ENCODE measurements at places on chromosomes 12 and 14.

DNA sequence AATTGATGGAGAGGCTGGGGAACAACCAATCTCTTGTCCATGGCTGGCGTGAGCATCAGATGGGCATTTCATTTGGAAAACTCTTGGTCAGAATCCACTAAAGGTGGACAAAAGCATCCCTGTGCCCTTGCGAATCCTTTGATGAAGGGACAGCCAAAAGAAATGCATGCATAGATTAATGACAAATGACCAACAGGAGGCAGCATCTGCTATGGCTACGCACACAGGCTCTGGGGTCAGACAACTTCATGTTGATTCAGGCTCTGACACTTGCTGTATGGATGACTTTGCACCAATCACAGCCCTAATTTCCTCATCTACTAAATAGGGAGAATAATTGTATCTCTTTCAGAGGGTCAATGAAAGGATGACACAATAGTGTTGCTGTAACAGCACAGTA lies 117.5 kb downstream of the ASCL4 start:
- DNase-seq = no peak

GRCh38 chr12:80374615-80375014 lies 69.4 kb upstream of the PTPRQ start:
- no peak for DNase-seq

GRCh38 chr12:64029013-64029857 lies 184.7 kb downstream of the SRGAP1 start:
- no peak for DNase-seq

DNA sequence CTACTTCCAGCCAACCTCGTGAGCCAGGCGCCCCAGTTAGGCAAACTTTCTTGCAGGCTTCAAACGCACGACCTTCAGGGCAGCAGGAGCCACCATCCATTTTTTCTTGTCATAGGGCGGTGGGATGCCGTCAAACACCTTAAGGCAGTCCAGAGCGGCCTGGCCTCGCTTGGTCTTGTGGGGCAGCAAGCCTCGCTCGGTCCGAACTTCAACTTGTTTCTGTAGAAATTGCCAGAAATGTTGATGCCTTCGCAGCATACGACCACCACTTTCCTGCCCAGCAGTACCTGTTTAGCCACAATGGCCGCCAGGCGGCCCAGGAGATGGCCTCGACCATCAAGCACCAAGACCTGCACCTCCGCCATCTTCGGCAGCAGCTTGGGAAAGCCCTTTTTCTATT lies 474.7 kb downstream of the MDGA2 start:
- DNase-seq = no peak

GRCh38 chr14:33796356-33796755 lies 154.5 kb downstream of the EGLN3 start:
- no peak for DNase-seq

- DNase-seq = no peak
Measured at GRCh38 chr14:24632761-24633160, 1.2 kb downstream of the GZMB start.

DNA sequence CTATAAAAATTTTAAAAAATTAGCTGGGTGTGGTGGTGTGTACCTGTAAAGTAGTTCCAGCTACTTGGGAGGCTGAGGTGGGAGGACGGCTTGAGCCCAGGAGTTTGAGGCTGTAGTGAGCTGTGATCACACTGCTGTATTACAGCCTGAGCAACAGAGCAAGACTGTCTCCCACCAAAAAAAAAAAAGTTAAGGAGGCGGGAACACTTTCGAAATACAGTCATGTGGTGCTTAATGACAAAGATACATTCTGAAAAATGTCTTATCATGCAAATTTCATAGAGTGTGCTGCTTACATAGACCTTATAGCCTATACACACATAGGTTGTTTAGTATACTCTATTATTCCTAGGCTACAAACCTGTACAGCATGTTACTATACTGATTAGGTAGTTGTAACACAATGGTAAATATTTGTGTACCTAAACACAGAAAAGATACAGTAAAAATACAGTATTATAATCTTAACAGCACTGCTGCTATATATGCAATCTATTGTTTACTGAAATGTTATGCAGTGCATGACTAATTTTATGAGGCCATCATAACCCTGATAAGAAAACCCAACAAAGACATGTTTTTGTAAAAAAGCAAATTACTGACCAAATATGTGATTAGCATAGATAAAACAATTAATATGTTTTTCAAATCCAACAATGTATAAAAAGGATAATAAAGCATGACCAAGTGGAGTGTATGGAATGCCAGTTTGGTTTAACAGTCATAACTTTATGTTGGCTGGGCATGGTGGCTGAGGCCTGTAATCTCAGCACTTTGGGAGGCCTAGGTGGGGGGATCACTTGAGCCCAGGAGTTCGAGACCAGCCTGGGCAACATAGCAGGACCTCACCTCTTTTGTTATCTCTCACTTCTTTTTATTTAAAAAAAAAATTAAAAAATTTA lies 11.4 kb downstream of the EIF2S1 start:
- no peak for DNase-seq

DNA sequence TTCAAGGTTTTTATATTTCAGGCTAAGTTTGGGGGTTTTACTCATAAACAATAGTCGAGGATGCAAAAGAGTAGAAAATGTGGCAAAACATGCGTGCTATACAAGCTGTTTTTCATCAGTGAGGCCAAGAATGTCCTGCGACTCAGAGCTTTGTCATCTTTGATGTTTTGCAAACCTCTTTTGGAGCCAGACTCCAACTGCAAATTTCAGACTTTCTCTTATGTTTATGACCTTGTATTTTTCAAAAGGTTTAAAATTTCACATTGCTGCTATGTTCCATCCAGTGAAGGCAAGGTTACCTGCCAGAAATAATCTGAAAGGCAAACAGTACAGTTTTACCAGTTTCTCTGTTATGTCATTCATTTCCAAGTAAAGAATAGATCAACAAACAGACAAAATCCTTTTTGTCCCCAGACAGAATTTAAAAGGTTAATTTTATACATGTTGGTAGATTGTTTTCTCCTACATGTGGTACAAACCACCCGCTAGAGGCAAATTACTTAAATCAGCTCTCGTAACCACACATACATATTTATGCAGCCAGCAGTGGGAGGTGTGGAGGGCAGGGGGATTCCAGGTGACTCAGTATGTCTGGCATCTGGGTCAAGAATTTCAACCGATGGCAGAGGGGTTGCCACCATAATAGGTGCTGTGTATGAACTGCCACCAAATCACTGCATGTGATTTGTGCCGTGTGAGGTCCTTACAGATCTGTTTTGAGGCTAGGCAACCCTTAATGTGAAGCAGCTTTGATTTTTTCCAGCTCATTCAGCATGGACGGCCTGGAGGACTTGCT lies 119.8 kb upstream of the CPM start:
- peak; percentile 80 for DNase-seq

DNA sequence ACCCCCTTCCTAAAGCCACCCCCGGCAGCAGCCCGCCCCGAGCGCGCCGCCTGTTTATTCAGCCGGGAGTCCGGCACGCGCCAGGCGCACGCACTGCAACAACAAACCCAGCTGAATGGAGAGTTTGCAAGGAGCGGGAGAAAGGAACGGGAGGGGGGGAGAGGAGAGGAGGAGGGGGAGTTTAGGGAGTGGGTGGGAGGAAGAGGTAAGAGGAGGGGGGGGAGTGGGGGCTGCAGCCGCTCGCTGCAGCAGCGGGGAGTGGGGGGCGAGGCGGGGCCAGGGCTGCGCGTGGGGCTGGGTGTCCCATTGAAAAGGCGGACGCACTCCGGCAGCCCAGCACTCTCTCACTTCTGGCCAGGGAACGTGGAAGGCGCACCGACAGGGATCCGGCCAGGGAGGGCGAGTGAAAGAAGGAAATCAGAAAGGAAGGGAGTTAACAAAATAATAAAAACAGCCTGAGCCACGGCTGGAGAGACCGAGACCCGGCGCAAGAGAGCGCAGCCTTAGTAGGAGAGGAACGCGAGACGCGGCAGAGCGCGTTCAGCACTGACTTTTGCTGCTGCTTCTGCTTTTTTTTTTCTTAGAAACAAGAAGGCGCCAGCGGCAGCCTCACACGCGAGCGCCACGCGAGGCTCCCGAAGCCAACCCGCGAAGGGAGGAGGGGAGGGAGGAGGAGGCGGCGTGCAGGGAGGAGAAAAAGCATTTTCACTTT lies at the start of gene ASCL1:
Gene ASCL1 (plus strand): TSS at position 336 of the 712 bp plus-strand sequence. CDS start 571 bp downstream, outside the sequence.
- DNase-seq = no peak

- DNase-seq = no peak
Measured at GRCh38 chr12:24731596-24731995, 217.3 kb downstream of the BCAT1 start.

DNA sequence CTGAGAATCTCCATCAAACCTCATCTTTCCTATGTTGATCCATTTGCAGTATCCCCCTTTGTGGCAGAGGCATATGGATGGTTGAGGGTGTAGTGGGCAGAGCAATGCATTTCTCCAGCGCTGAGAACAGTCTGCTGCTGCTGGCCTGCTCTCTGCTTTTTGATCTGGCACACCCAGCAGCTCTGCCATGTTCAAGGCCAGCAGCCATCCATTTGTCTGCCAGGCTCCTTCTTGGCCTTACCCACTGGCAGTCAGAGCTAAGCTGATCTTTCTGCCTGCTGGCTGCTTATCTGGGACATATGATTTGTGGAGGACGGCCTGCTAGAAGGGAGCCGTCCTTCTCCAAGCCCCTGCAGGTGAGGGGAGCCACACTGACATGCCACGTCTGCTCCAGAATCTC lies 17.0 kb downstream of the NPC2 start:
- no peak for DNase-seq

DNA sequence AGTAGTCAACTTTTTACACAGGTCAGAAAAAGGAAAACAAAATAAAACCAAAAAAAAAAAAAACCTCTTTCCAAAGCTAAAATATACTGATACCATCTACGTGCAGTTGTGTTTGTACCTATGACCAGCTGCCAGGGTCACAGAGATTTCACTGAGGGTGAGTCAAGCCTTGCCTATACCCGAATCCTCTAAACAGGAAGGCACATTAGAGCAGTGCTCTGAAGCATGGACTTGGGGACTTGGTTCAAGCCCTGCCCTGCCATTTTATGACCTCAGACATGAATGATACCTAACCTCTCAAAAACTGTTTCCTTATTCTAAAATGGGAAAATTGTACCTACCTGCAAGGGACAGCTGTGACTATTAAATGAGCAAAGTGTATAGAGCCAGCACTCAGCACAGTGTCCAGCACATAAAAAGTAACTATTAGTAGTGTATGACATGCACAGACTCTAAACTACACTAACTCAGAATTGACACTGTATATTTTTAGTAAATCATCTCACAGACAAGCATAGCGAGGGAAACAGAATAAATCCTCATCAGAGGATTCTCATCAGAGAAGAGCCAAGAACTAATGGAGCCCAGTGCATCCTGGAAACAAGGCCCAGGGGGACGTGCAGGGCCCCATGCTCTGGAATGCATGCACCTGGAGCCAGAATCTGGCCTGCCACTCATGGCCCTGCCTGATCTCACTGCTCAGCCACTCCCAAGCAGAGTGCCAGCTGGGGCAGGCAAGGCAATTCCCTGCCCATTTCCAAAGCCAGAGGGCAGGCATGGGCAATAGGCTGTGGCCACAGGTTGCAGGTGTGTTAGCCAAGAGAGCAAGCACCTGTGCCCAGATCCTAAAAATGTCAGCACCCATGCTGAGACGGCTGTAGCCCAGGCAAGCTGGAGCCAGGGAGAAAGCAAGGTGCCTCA lies 57.0 kb downstream of the NT5DC3 start:
- DNase-seq = no peak

GRCh38 chr14:71933001-71933587 lies 865 bp downstream of the RGS6 start:
- DNase-seq = no peak

GRCh38 chr12:112322441-112322840 lies 59.8 kb downstream of the HECTD4 start:
- no peak for DNase-seq

- no peak for DNase-seq
Measured at GRCh38 chr12:12121061-12121460, 50.3 kb downstream of the BCL2L14 start.

GRCh38 chr12:117060246-117060928 lies 38.8 kb downstream of the TESC start:
- no peak for DNase-seq

GRCh38 chr14:59101476-59101875 lies 87.0 kb upstream of the DAAM1 start:
- no peak for DNase-seq

DNA sequence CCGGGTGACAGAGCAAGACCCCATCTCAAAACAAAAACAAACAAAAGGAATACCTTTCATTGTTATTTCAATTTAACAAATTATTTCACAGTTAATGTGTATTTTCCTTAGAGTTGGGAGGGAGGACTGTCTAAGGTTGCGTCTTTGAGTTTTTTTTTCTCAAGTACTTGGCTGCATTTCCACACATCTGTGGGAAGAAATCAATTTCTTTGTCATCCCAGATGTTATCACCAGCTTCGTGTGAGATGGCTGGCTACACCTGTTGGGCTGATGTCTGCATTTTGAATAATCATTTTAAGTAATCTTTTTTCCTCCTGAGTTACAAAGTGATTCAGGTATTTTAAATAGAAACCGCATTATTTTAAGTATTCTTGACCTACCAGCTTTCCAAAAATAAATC lies 59.4 kb downstream of the EML1 start:
- DNase-seq = no peak

- DNase-seq = no peak
Measured at GRCh38 chr12:9751204-9752144, 9.2 kb downstream of the CD69 start.

DNA sequence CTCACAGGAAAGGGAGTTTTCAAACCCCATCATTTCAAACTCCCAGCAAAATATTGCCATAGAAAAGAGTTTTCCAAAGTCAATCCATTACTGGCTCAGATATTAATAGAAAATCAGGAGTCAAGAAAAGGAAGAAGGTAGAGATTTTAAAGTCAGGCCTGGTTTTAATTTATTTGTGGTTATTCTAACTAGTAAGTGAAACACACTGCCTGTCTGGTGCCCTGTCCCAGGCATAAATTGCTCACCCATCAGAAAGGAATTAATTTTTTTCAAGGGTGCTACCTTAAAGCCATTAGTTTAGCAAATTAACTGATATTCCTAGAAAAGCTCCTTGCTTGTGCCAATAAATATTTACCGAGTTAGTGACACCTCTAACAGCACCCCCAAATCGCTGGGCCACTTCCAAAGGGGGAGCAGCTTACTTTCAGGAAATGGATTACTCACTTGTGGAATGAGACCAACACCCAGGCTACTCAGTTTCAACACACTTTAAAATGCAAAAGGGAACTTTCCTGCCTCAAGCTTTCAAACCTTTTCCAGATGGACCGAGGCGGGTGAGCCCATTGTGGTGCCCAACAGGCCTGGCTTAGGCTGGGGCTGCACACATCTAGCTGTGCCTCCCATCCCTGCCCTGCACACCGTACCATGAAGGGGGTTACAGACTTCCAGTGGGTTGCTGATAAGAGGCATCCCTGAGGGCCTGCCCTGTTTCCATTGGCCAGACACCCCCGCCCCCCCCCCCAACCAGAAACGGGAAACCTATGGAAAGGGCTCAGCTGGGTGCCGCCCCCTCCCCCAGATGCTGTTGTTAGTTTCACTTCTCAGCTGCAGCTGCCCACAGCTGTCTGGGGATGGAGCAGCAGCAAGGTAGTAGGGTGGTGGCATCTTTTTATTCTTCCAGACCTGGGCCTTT lies 117.2 kb downstream of the SAMD4A start:
- DNase-seq = no peak

DNA sequence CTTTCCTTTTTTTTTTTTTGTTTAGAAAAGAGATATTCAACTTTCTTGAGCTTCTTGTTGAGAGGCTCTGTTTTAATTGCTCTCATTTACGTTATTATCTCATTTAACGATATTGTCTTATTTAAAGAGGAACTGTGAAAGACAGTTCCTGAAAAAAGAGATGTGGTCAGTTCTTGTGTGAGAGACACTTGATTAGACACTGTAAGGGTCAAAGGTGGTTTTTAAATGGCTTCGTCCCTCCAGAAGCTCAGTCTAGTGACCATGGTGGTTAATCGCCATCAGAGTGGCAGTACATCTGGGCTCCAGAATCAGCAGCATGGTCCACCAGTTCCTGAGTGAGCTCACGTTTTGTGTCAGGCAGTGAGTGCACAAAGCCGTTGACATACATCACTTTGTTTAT lies 57.9 kb upstream of the KCNA5 start:
- no peak for DNase-seq

All from COLO829 (cell line).